ENCODE measurements at places on chromosomes 1 and 21.

- DNase-seq: no peak
These were observed 9.2 kb downstream of the IL12RB2 start for GRCh38 chr1:67316918-67317317.

- no peak for DNase-seq
These were observed 10.3 kb downstream of the DUSP23 start for GRCh38 chr1:159791031-159791430.

DNA sequence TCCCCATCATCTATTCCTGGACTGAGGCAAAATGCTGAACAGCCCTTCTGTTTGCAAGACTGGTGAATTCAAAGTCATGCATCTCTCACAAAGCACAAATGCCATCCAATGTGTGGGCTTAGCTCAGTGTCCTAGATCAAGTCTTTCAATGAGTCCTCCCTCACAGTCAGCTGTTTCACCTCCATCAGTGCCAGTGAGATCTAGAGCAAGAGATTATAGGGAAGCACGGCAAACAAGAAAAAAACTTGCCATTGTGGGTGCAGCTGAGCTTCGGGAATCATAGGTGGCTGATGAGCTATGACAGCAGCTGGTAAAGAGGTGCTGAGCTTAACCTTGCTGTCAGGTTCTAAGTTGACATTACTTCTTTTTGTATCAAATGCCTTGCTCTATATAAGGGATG, 130.2 kb downstream of the LMX1A start:
- no peak for DNase-seq

GRCh38 chr1:97630948-97631347, 289.9 kb downstream of the DPYD start:
- DNase-seq: no peak

DNA sequence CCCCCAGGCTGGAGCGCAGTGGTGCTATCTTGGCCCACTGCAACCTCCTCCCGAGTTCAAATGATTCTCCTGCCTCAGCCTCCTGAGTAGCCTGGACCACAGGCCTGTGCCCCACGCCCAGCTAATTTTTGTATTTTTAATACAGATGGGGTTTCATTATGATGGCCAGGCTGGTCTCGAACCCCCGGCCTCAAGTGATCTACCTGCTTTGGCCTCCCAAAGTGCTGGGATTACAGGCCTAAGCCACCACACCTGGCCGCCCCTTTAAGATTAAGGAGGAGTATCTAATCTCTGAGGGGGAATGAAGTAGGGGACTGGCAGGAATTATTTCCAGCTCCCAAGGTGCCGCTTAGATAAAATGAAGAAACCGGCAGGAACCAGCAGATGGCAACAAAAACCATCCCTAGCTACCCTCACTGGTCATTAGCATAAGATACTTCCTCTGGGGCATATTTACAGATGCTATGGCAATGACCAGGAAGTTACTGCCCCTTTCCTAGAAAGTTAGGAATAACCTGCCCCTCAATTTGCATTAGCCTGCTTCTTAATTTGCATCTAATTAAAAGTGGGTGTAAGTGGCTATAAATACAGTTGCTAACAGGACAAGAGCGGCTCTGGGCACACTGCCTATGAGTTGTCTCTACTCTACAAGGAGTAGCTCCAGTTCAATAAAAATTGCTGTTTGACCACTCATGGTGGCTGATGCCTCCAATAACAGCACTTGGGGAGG, 7.1 kb upstream of the NSUN4 start:
- DNase-seq: peak; percentile 17

DNA sequence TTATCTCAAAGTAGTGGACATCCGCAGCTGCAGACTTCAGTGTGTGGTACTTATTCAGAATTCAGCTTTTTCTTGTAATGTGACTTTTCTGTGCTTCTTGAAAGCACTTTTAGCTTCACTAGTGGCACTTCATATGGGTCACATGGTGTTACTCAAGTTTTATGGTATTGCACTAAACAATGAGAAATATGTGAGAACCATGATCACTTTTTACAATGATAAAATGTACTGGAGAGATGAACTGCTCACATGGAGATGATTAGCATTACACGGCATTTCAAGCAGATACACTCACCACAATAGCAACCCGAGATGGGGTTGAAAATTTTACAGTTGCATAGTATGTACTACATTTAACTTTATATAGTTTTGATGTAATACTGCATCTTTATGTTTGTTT, 40.1 kb upstream of the GPR52 start:
- peak; percentile 46 for DNase-seq

GRCh38 chr21:43743947-43744346, 25.0 kb downstream of the PDXK start:
- DNase-seq: no peak

GRCh38 chr21:43864962-43865539, at the start of gene AGPAT3:
Gene AGPAT3, plus strand, starts transcription at chr21:43865223. Its CDS starts 94,459 bp downstream, at chr21:43959682.
- DNase-seq: peak; percentile 23

DNA sequence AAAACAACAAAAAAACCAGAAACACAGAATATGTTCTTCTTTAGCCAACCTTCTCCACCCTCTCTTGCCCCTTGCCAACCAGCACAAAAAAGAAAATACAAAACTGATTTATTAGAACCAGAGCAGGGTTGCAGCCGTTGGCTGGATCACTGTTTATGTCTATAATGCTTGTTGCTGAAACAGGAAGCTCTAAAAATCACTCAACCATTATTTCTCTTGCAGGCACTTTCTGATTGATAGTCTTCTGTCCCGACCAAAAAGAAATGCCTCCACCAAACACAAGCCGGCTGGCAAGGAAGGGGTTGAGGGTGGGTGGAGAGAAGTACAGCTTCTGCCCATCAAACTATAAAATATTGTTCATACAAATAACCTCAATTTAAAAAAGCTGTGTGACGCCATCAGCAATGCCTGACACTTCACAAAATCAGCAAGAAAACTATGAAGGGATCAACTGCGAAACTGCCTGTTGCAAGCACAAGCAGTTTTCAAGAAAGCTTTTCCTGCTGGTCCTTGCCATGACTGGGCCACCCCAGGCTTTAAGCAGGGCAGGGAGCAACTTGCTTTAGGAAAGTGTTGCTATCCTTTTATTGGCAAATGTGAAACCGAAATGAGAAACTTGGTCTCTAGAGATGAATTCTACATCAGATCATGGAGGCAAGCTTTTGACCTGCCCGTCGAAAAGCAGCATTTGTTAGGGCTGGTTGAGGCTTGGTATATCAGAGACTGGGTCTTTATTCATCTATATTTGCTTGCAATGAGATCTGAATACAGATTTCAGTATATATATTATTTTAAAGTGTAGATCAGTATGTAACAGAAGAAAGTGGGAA, 174.2 kb downstream of the RUNX1 start:
- DNase-seq: no peak

DNA sequence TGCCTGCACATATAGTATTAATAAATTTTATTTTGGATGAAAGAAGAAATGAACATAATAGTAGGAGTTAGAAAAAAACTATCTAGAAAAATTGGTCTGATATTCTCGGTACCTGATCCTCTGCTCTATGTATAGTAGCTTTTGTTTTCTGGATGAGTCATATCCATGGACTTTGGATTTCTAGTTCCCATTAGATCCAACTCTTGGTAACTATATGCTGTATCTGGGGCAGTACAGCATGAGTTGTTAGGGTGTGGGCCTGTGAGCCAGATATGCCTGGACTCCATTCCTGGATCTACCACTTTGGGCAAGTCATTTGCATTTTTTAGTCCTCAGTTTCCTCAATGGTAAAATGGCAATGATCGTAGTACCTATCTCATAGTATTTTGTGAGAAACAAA, 372.2 kb upstream of the PKN2 start:
- no peak for DNase-seq

DNA sequence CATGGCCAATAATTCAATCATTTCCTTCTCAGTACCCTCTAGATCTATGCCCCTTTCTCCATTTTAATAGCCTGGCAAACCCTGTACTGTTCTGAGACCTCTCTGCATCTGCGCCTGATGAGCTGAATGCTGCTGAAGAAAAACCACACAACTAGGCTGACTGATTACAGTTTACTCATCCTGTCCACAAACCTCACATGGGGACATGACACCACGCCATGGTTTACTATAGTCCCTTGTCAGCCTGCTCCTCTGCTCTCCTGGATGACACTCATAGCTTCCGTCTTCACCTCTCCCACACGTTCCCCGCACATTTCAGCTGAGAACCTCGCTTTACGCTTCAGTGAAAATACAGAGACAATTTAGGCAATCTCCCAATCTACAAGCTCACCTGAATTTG, 59.7 kb downstream of the DESI2 start:
- no peak for DNase-seq

GRCh38 chr1:172646653-172647052, 12.2 kb upstream of the FASLG start:
- DNase-seq: no peak

- DNase-seq: peak; percentile 72
These were observed 9.6 kb downstream of the PTPRU start for GRCh38 chr1:29245876-29246275.

Data from fibroblast of skin of right biceps (primary cell).